ENCODE measurements at places on chromosomes 4 and X. TPM values are rescaled to one million over a fixed set of nuclear protein-coding genes. Genes with fewer than 3 reads are reported as not detected.

Gene TBC1D9
- 12.2 TPM for total RNA-seq

Gene NDUFC1
- total RNA-seq, result 124 TPM

Gene PNCK
- total RNA-seq, result not detected

Gene CYSLTR1
- not detected for total RNA-seq

Gene GLOD5
- 0.93 TPM for total RNA-seq

Gene FHIP1A
- total RNA-seq, result 2.9 TPM

Gene JCHAIN
- not detected for total RNA-seq

Gene ARHGAP4
- total RNA-seq, result not detected

- H3K27me3 ChIP-seq, result no peaks in the 10 kb centered on the region
- no peaks in the 10 kb centered on the region for H3K36me3 ChIP-seq
- no peak overlapping the region for H3K27ac ChIP-seq
- DNase-seq, result no peak
- no peaks in the 10 kb centered on the region for H3K4me1 ChIP-seq
- H3K4me3 ChIP-seq, result no peak overlapping the region
Measured at GRCh38 chr4:124343661-124344171, 368.8 kb downstream of the ANKRD50 start.

DNA sequence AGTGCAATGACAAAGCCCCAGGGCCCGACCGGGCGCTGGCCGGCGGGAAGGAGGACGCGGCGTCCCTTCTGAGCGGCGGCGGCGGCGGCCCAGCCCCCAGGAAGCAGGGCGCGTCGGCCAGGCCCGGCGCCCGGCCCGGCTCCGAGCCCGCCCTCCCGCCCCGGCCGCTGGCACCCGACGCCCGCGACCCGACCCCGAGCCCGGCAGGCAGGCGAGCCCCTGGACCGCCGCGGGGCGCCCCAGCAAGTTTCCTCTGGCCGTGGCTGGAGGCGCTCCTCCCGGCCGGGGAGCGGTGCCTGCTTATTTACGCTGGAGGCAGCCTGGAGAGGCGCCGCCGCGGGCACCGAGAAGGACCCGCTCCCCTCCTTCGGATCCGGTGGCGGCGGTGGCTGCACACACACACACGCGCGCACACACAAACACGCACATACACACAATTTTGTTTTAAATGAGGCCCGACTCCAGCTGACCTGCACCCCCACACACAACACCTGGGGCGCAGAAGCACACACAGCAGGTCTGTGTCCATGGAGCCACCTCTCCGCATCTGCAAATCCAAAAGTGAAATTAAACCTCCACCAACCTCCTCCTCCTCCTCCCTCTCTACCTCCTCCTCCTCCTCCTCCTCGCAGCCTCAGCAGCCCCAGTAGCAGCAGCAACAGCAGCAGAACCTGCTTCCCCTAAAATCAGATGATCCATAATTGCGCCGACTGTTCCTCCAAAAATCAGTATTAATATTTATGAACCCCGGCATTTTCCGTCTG is 669 bp downstream of the IRF2 start:
- peaks cover 58% of the 10 kb centered on the region for H3K4me1 ChIP-seq
- H3K4me3 ChIP-seq, result peak overlapping the region; percentile 99
- DNase-seq, result no peak

DNA sequence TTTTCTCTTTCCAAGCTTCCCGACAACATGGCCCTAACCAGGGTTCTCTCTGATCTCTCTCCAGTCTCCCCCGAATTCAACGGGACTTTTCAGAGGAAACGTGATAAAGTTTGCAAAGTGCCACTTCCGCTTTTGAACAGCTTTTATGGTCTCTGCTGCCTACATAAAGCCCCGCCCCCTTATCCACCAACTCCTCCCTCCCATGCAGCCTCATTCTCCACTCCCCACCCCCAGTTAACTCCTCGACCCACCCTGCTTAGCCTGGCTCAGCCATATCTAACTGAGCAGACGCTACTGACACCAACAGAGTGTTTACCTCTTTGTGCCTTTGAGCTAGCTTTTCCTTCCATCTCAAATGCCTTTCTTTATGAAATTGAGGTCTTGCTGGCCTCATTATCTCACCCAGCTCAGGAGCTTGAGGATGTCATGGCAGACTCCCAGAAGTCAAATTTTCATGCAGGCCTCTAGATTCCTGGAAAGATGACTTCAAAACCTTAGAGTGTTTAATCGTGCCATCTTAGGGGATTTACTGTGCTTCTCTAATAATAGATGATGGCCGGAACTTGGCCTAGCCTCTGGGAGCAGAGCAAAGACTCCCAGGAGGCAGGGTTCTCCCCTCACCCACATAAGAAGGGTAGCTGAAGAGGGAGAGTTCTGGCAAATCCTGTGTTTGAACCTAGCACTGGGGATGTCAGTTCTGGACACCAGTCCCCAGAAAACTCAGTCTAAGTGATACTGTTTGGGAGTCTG is 606.0 kb downstream of the BCOR start:
- H3K36me3 ChIP-seq, result no peaks in the 10 kb centered on the region
- no peaks in the 10 kb centered on the region for H3K27me3 ChIP-seq
- DNase-seq, result no peak
- H3K27ac ChIP-seq, result no peak overlapping the region

GRCh38 chr4:39470402-39470801 is 11.5 kb downstream of the LIAS start:
- H3K36me3 ChIP-seq, result no peaks in the 10 kb centered on the region
- H3K27ac ChIP-seq, result peak overlapping the region; percentile 77
- H3K4me3 ChIP-seq, result no peak overlapping the region
- peak; percentile 49 for DNase-seq
- no peaks in the 10 kb centered on the region for H3K27me3 ChIP-seq

DNA sequence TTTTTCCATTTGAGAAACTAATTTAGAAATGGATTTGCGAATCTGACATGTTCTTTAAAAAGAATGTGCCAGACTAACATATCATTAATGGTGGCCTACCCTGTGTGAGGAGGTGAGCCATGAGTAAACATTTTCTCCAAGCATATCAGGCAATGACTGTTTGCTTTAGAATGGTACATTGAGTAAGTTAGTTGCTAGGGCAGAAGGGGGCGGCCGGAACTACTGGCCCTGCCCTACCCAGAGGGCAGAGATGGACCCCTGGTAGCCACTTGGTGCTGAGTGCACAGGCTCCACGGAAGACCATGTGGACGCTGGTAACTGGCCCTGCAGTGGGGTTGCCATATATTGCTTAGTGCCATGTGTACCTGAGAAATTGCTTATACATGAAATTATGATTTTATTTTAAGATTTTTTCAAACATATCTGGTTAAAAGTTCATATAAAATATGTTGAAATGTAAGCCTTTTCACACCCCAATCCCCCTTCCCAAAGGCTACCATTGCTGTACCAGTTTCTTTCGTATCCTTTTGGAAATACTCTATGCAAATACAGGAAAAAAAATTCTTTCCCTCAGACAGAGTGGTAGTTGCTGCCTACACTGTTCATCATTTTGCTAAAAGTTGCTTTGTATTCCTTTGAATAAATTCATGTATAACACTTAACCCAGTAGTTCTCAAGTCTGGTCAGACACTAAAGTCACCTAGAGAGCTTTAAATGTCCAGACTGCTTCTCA is 8.8 kb downstream of the FNIP2 start:
- H3K27me3 ChIP-seq, result no peaks in the 10 kb centered on the region
- no peaks in the 10 kb centered on the region for H3K36me3 ChIP-seq
- no peak overlapping the region for H3K27ac ChIP-seq

DNA sequence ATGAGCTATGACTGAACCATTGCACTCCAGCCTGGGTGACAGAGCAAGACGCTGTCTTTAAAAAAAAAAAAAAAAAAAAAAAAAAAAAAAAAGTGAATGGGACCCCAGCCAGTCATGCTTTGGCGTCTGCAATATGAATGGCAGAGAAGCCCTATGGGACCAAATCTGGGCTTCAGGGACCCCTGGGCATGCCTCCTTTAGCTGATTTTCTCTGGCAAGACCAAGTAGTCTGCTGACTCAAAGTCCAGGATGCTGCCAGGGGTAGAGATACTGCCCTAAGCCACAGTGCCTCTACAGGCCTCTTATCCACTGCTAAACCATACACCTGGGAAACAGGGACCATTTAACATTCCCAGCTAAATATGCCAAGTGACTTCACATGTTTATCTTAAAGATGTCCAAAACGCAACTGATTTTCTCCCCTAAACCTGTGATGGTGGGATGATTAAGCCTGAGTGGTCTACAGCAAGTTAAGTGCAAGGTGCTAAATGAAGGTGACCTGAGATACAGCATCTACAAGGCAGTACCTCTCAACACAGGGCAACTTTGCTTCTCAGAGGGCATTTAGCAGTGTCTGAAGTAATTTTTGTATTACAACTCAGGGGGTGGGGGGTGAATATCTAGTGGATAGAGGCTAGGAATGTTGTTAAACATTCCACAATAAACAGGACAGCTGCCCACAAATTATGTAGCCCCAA is 5.8 kb downstream of the RPS4X start:
- H3K27ac ChIP-seq, result no peak overlapping the region
- H3K4me3 ChIP-seq, result no peak overlapping the region
- no peak for DNase-seq
- no peaks in the 10 kb centered on the region for H3K27me3 ChIP-seq

DNA sequence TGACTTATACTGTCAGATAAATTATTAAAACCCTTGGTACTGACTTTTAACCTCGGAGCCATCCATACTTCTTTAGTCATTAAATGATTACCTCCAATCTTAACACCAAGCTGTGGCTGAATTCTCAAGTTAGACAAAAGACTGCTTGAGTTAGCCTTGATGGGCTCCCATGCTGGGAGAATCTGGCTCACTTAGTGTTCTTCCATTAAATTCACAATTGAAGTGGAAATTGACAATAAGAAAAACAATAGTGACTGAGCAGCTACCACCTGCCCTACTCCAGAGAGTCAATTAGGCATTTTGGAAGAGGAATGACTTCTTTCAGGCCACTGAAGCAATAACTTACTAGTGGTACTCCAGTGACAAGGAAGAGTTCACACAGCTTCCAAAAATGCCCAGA is 503.0 kb upstream of the CPXCR1 start:
- no peak for DNase-seq
- no peak overlapping the region for H3K4me3 ChIP-seq
- no peaks in the 10 kb centered on the region for H3K36me3 ChIP-seq
- H3K27me3 ChIP-seq, result no peaks in the 10 kb centered on the region

- H3K4me3 ChIP-seq, result no peak overlapping the region
- no peak for DNase-seq
- H3K27ac ChIP-seq, result no peak overlapping the region
- H3K4me1 ChIP-seq, result peaks cover 35% of the 10 kb centered on the region
Measured at GRCh38 chr4:75662626-75663025, 10.6 kb downstream of the G3BP2 start.

DNA sequence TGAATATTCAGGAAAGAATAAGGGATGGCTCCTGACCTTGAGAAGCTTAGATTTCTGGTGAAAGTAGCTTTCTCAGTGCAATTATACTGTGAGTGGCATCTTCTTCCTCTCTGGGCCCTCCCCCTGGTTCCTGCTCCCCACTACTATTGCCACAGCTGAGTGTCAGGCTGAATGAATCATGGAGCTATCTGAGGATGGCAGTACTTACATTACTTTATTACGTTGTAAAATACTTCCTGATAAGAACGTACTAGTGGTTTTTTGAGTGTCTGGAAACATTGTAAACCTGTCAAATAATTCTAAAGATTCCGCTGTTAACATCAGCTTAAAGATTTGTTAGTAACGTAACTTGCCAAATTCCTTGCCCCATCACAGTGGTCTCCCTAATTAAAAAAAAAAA is 36.2 kb downstream of the ARHGAP10 start:
- no peaks in the 10 kb centered on the region for H3K4me1 ChIP-seq
- DNase-seq, result no peak
- no peak overlapping the region for H3K4me3 ChIP-seq
- H3K36me3 ChIP-seq, result no peaks in the 10 kb centered on the region
- no peaks in the 10 kb centered on the region for H3K27me3 ChIP-seq
- H3K27ac ChIP-seq, result no peak overlapping the region

DNA sequence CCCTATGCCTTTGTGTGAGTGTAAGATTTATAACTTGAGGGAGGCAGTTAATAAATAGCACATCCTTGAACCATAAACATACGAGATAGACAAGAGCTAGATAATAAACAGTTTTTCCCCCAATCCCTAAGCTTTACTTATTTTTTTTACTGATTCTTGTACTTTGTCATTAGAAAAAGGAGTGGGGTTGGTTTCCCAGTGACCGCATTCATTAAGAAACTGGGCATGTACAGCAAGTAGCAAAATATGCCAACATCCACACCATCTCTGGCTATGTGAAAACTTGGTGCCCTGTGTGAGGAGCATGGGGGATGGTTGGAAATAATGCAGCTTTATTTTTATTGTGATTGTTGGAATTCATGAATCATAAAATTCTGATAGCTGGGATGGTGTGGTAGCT is 176.2 kb downstream of the CBR4 start:
- DNase-seq, result no peak
- H3K4me3 ChIP-seq, result no peak overlapping the region
- H3K36me3 ChIP-seq, result no peaks in the 10 kb centered on the region

DNA sequence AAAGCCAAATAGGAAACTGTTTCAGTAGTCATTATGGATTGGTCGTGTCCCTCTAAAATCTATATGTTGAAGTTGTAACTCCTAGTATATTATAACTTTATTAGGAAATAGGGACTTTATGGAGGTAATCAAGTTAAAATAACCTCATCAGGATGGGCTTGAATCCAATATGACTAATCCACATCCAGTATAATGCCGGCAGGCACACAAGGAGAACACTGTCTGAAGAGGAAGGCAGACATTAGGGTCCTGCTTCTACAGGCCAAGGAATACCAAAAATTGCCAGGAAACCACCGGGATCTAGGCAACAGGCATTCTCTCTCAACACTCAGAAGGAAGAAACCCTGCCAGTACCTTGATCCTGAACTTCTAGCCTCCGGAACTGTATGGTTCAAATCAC is 130.3 kb downstream of the ATP10D start:
- no peak for DNase-seq
- H3K27ac ChIP-seq, result no peak overlapping the region
- H3K27me3 ChIP-seq, result no peaks in the 10 kb centered on the region
- H3K36me3 ChIP-seq, result no peaks in the 10 kb centered on the region
- H3K4me3 ChIP-seq, result no peak overlapping the region

- no peak for DNase-seq
- H3K4me1 ChIP-seq, result no peaks in the 10 kb centered on the region
- no peak overlapping the region for H3K27ac ChIP-seq
- no peaks in the 10 kb centered on the region for H3K36me3 ChIP-seq
Measured at GRCh38 chrX:36577006-36577405, 431.2 kb upstream of the FAM47C start.

DNA sequence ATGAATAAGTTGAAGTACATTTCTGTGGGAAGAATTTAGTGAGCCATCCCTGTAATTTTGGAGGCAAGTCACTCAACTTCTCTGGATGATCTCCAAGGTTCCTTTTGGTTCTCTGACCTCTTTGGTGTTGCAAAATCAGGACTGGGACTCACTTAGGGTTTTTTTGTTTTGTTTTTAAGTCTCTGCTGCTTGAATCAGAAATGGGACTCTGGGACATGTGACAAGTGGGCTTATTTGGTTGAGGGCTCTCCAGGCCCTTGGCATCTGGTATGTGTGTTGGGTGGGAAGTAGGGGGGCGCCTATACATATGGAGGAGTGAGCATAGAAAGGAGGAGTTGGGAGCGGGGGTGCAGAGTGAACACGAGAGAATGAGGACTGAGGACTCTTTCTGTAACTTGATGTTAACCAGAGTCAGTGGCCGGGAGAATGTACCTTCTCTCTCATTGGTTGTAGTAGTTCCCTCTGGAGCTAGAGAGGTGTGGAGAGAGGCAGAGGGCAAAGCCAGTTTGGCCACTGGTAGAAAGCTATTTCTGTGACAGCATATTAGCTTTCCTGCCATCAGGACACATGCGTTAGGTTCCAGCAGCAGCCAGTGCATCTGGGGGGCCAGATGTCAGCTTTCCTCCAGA is 1.9 kb downstream of the ARHGAP10 start:
- H3K4me1 ChIP-seq, result peaks cover 32% of the 10 kb centered on the region
- no peak overlapping the region for H3K4me3 ChIP-seq
- H3K27me3 ChIP-seq, result peaks cover 2% of the 10 kb centered on the region
